ENCODE measurements at places on chromosomes 13 and 19.

- DNase-seq = no peak
Measured at GRCh38 chr13:20337884-20338551, 105.9 kb upstream of the GJB6 start.

GRCh38 chr19:36488118-36488845 lies 1.1 kb downstream of the ZNF566 start:
- no peak for DNase-seq

DNA sequence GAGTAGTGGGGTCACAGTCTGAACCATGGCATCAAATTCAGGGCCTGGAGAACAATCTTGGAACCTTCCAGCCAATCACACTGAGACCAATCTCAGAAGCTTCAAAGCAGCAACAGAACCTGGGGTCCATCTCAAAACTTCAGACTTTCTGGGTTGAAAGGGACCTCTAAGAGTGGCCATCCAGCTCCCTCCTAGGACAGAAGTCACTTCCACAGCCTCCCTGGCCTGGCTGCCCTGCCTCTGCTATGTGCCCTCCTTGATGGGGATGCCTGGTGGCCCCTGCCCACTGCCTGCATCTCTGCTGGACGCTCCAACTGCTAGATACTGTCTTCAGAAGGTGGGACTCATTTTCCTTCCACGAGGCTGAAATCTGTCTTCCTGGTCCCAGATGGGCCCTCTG lies 1.8 kb downstream of the TLE2 start:
- DNase-seq = no peak

GRCh38 chr13:91142572-91142971 lies 204.9 kb upstream of the MIR17HG start:
- DNase-seq = no peak

- DNase-seq = no peak
Measured at GRCh38 chr13:23990455-23990854, 93.2 kb upstream of the C1QTNF9B start.

GRCh38 chr19:17346109-17346671 lies 8.8 kb downstream of the GTPBP3 start:
- DNase-seq = no peak

DNA sequence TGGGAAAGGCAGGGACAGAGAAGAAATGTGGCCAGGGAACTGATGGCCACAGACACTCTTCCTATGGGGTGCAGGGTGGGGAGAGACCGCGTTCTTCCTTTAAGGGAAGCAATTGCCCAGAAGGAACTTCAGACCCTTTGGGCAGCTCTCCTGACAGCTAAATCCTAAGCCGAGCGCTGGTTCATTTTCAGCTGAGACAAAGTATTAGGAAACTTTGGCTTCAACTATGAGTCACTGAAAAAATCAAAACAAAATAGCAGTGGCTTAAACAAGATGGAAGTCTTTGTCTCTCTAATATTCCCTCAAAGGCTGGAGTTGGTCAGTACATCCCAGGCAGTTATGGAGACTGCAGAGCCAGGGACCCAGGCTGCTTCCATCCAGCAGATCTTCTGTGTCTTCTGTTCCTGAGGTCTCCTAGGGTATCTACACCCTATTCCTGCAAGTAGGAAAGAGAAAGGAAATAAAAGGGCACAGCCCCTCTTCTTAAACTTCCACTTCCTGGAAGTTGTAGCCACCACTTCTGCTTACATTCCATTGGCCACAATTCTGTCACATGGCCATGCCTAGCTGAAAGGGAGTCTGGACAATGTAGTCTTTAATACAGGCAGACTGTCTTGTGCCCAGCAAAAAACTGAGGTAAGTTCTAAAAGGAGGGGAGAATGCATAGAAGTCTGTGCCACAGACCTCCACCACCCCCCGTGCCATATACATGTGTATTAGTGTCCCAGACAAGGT lies 163.5 kb downstream of the KATNAL1 start:
- DNase-seq = no peak

- no peak for DNase-seq
Measured at GRCh38 chr19:14686411-14686810, 3.4 kb upstream of the ZNF333 start.

DNA sequence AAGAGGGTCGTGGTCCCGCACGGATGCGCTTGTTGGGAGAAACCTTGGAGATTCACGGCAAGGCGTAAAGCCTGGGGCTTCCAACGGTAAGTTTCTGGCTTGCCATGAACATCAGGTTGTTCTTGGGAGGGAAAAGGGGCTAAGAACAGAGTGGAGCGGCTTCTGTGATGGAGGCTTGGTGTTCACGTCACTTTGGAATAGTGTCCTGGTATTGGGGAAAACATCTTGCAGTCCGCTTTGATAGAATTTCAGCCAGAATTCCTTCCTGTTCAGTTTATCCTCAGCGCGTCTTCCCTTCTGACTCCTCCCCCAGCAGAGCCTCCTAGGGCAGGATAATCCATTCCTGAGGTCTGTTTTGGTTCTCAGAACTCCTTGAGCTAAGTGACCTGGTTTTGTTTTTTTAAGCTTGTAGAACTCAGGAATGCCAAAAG lies 2.0 kb downstream of the KCTD15 start:
- DNase-seq = no peak

DNA sequence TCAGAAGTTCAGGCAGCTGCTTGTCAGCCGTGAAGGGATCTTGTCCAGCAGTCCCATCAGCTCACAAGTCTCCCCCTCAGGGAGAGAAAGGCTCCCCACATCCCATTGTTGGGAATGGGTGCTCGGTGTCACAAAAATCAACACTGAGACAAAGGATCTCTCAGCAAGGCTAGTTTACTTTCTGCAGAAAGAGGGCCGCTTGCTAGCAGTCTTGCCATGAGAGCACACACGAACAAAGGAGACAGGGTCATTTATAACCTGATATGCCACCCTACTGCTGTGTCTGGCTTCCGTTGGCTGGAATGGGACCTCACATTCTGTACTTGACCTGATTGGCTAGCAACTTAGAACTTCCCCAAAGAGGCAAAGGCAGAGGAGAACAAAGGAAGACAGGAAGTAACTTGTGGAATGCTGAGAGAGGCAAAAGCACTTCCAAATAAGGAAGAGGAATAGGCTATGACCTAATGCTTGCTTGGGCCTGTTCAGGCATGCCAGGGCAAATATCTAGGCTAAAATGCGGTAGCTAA lies 8.7 kb upstream of the IGFL3 start:
- DNase-seq = no peak

- DNase-seq = no peak
Measured at GRCh38 chr13:99014522-99014921, 36.7 kb upstream of the DOCK9 start.

- no peak for DNase-seq
Measured at GRCh38 chr13:44271031-44271455, 102.6 kb upstream of the SERP2 start.

DNA sequence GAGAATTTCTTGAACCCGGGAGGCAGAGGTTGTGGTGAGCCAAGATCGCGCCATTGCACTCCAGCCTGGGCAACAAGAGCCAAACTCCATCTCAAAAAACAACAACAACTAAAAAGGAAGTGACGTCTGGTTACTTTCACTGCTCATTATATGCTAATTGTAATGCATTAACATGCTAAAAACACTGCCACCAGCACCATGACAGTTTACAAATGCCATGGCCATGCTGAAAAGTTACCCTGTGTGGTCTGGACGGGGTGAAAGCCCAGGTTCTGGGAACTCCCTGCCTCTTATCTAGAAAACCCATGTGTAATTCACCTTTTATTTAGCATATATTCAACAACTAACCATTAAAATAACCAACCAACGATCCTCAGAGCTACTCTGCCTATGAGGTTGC lies 28.1 kb downstream of the CPT1C start:
- DNase-seq = no peak

DNA sequence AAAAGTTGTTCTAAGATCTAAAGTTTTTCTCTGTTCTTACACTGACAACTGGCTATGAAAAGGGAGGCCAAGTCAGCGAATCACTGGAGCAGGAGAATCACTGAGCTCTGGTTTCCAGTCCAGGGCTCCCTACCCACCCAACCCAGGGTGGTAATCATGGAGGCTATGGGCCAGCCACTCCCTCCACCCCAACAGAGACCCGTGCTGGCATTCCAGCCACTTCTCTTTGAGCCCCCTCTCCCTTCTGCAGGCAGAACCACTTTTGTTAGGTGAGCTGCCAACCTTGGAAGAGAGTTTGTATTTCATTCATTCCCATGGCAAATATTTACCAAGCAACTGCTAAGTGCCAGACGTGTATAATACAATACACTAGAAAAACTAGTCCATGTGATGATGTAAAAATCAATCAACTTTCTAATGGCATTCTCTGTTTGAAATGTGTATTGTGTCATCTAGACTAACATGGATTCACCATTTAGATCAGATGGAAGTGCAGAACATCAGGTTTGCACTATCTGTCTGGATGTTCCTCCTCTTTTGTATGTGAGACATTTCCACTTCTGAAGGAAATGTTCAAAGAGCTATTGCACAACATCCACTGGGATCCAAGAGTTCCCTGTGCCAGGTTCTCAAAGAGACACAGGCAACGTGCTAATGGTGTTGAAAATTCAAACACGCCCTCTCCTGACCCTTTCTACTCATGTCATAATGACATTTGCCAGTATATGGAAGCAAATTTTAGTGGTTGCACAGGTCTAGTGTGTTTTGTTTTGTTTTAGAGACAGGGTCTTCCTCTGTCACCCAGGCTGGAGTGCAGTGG lies 5.3 kb downstream of the MLNR start:
- no peak for DNase-seq

GRCh38 chr19:11286312-11286974 lies 9.5 kb upstream of the TSPAN16 start:
- no peak for DNase-seq

DNA sequence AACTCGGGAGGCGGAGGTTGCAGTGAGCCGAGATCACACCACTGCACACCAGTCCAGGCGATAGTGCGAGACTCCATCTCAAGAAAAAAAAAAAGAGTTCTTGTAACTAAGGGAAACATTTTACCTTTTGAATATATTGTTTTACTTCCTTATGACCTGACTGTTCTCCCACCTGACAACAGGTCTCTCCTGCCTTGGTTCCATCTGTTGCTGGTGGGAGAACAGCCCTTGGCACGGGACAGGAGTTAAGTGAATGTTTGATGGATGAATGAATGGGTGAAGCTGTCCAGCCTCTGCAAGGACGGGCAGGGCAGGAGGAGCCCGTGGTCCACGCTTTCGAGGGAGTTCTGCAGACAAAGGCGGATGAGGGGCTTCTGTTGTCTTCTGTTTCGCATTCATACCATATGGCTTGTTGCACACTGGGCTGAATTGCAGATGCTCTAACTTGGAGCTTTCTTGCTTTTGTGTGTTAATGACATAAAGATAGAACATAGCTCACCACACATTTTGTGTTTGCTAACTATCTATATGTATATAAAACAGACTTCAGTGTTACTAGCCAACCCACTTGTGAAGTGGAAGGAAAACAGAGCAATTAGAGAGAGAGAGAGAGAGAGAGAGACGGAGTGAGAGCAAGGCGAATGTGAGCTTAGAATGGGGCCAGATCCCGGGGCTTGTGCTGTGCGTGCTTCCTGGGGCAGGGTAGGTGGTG lies 16.2 kb upstream of the CCNE1 start:
- no peak for DNase-seq

DNA sequence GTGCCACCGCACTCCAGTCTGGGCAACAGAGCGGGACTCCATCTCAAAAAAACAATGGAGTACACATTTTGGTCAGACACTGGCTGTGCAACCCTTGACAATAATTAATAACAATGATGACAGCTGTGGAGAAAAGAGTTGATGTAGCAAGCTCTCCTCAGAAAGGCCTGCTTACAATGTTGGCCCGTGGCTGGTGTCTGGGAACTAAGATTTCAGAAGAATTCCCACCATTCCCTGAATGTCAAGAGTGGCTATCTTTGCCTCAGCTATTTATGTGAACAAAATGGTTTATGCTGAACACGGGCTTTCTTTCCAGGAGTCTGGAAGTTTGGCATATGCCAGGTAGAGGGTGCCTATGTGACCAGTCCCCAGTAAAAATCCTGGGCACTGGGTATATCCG lies 25.5 kb downstream of the NEK5 start:
- no peak for DNase-seq

- DNase-seq = no peak
Measured at GRCh38 chr13:62038214-62038613, 622.6 kb upstream of the PCDH20 start.

DNA sequence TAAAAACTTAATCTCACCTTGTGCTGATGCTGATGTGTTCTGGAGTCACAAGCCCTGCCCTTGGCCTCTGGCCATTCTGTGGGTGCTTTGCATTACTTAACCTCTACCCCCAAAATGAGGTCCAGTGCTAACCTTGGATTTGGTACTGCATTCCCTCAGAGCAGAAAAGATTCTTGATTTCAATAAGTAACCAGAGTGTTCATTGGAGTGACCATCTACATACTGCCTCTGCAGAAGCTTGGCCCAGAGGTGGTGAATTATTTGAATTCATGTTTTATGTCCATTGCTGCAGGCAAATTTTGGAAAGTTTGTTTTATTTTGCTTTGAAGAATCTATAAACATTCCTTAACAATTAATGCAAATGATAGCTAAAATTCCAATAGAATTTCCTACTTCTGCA lies 7.6 kb upstream of the ENOX1 start:
- no peak for DNase-seq

DNA sequence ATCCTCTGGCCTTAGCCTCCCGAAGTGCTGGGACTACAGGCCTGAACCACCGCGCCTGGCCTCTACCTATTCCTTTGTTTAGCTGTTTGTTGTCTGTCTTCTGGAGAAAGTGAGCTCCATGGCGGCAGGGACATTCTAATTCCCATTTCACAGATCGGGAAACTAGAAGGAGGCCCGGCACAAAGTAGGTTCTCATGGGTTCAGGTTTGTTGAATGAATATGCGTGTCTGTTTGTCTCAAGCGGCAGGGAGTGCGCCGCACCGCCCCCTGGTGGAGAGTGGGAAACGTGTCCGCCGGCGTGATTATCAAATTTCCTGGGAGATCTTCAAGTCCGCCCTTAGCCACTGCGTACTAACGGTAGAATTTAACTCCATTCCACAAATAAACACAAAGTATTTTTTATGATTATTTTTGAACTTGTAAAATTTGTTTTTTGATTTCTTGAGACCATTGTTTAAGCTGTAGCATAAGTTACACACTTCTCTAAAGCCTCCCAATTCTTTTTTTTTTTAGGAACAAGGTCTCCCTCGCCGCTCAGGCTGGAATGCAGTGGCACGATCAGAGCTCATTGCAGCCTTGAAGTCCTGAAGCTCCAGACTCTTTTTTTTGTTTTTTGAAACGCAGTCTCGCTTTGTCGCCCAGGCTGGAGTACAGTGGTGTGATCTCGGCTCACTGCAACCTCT lies 8.9 kb upstream of the CCDC9 start:
- DNase-seq = no peak

DNA sequence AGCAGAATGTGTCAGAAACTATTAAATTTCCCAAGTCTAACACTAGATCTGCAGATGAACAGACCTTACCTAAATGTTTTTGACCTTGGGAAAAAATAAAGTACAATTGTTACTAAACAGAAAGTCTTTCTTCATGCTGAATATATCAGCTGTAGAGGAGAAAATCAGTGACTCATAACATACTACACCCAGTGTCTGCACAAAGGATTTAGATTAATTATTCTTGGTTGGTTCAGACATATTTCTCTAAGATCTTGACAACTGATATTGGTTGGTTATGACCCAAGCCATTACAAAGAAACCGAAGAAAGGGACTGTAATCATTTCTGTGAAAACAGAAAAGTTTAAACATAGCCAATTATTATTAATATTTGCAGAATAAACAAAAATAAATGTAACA lies 225.1 kb downstream of the HS6ST3 start:
- no peak for DNase-seq
